ENCODE measurements at places on chromosomes 6 and 20.

DNA sequence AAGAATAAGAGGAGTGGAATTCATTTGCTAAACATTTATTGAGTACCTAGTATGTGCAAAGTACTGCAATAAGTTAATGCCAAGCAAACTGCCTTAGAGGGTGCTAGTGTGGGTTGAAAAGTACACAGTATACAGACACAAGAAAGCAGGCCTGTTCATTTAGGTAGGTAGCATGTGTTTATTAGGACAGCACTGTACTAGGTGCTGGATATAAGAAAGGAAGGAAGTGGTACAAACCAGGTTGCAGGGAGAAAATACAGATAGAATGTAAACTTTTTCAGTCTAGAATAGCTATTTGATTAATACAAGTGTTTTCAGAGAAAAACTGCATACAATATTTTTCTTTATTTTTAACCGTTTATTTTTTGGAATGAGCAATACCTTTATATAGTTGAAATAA, 68.1 kb downstream of the PHF20 start:
- no peak for DNase-seq

GRCh38 chr6:142952614-142953013, 7.6 kb upstream of the HIVEP2 start:
- DNase-seq, result no peak

DNA sequence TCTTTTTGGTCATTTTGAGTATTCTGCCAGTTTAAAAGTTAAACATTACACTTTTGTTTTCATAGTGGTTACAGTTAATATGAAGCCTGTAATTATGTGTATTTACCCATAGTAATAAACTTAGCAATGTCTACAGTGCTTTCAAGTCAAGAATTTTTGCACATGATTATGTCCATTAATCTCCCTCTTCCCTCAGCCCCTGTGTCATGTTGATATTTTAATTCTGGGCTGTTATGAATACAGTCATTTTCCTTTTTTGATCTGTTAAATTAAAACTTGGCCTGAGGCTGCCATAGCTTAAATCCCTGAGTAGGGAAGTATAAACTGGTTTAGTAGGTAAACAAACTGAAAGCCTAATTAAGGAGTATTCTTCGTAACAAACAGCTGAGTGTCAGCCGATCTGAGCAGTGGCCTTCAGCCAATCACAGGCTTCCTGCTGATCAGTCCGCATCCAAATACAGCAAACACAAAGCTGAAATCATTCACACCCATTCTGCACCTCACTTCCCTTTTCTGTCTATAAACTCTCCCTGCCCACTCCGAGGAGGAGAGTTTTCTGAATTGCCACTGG, 9.5 kb upstream of the SFT2D1 start:
- DNase-seq, result no peak

GRCh38 chr20:24722586-24722985, 226.5 kb upstream of the CST7 start:
- no peak for DNase-seq

DNA sequence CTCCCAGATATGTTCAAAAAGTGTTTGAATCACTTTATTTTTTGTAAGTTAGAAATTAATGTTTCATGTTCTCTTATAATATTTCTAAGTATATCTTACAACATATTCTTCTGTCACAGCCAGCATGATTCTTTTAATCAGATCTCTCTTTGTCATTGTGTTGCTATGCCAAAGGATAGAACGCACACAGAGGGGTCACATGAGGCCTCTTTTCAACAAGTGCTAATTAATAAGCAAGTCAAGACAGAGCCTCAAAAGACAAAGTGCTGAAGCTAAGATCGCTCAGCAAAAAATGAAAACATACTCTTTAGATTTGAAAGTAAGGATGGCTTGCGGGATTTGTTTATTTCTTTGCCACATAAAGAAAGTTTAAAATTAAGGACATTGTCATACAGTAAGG, 508.8 kb upstream of the PTCHD4 start:
- DNase-seq, result no peak

- no peak for DNase-seq
Observed at GRCh38 chr6:163695414-163695864, 280.9 kb downstream of the QKI start.

DNA sequence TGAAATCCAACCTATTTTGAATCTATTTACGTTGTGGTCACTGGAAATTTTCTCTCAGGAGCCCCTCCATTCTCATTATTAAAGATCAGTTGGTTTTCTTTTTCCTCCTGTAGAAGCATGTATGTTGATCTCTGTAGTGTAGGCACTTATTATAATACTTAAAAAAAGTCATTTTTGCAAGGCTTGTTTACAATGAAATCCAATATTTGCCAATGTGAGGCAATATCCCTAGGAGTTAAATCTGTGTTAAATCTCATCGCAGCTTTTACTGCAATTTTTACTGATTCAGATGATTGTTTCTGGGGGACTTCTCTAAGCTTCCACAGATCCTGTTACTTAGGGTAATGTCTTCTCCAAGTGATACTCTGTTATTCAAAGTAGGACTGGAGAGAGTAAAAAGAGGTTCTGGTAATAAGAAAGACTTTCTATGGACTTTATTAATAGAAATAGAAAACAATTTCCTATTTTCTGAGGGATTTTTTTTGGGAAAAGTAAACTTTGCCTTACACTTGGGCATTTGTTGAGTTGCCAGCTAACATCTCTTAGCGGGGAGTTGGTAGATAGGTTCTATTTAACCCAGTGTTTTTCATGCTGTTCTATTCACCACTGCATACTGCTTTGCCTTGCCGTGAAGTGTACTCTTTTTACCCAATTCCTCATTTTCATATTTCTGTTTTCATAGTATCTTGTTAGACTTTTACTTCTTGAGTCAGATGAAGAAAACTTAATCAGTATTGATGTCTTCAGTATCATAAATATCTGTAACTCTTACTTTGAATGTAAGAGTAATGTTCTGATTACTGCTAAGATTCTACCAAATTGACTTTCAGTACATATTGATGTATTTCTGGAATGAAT, 48.6 kb downstream of the CDKAL1 start:
- no peak for DNase-seq

GRCh38 chr6:159594106-159594749, 98.8 kb downstream of the SOD2 start:
- DNase-seq, result no peak

GRCh38 chr20:10708351-10709185, 34.8 kb upstream of the JAG1 start:
- DNase-seq, result no peak

GRCh38 chr6:11625302-11625701, 87.8 kb downstream of the TMEM170B start:
- no peak for DNase-seq

DNA sequence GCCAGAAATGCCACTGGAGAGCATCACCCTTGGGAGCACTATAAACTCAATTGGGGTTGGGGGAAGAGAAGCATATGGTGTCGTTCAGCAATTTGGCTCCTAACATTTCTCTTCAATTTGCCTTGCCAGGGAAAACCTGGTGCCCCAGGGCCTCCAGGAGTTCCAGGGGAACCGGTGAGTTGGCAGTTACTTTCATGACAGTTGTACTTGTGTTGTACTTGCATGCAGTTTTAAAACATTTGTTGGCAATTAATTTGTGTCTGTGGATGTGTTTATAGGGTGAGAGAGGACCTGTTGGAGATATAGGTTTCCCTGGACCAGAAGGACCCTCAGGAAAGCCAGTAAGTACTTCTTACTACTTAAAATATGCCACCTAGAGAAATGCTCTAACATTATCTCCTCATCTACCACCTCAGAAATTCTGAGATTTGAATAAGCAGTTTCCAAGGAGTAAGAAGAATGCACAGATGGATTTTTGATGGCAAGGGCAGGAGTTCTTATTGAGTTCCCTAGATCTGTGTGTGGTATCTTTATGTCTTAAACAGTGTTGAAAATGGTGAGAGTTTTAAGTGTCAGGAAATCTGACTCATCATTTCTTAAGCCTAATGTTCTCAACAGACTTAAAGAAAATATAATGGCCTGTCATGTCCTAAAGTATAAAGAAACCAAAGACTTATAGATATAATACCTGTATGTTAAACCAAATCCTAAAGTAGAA, 122.5 kb downstream of the COL9A1 start:
- no peak for DNase-seq

DNA sequence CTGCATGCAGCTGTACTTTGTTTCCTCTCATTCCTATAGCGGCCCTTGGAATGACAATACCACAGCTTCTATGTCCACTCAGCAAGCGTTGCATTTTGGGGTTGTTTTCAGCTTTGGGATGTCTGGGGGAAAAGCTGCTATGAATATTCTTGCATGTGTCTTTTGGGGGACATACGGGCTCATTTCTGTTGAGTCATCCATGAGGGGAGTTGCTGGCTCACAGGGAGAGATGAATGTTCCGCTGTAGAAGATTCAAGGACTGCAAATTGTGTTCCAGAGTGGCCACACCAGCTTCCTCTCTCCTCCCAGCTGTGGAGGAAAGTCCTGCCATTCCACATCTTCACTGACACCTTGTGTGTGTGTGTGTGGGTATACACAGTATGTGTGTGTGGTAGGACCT, 43.3 kb downstream of the TGM2 start:
- DNase-seq, result no peak

- no peak for DNase-seq
Observed at GRCh38 chr6:142854589-142855488, 90.1 kb downstream of the HIVEP2 start.

GRCh38 chr20:11851646-11852045, 66.0 kb upstream of the BTBD3 start:
- no peak for DNase-seq

GRCh38 chr20:40638414-40638813, 50.6 kb downstream of the MAFB start:
- no peak for DNase-seq

DNA sequence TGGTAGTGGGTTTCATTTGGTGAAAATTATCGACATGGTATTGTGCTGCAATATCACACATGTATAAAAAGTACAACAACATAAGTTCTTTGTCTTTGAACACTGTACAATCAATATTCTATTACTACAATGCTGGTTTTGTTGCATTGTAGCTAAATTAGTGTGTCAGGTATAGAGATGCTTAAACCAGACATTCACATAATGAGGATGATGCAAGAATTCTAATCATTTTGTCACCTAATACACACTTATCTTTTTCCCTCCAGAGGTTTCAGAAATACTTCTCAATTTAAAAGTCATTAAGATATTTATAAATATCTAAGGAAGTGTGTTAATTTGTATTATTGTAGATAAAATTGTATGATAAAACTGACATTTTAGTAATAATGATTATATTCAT, 174.8 kb upstream of the MAN1A1 start:
- DNase-seq, result no peak

- no peak for DNase-seq
Observed at GRCh38 chr6:9527679-9528286, 887.1 kb downstream of the TFAP2A start.

DNA sequence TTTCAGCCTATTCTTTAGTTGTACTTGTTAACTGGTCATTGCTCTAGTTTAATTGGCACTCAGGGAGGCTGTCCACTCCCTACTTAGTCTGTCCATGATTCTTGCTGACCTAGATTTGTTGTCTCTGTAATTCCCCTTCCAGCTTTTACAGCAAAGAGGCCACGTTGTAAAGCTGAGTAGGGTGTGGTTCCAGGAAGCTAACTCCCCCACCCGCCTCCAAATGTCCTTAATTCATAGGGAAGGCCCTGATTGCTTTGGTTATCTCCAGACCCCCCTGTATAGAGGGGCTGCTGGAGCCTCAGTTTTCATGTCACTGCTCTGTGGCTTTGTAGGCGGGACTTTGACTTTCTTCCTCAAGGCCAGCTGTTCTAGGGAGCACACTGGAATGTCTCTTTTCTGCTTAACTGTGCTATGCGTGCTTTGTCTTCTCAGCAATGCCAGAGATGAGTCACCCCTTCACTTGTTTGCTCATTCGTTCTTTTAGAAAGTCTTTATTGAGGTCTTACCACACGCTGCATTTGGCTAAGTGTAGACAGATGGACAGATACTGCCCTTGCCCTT, 175.1 kb upstream of the JAG1 start:
- DNase-seq, result no peak

DNA sequence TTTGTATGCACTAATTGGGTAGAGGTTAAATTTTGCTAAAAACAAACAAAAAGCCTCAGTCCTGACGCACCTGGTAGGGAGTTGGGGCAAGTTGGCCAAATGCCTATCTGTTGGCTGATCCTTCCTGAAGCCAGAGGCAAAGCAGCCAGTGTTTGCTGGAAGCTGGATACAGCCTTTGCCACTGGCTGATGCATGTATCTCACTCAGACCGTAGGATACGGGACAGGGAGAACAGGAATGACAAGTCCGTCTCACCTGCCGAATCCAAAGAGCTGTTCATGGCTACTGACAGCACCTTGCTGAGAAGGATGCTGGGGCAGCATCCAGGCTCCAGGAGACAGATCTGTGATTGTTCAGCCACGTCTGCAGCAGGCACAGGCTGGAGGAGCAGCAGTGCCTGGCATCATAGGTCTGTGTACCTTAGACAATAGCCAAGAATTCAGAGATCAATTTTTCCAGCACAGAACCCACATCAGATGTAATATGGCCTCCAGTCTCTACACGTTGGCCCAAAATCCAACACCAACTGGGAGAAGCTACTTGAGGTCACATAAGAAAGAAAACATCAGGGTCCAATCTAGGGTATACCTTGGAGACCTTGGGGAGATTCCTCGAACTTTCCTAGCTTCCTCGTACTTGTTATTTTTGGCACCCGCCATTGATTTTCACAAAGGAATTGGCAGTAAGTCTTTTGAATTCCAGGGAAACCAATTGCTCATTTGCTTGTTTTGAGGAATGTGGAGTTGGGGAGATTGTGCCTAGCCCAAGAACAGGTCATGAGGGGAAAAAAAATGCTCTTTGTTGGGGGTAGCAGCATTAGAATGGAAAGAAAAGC, 108.5 kb upstream of the ARMC2 start:
- no peak for DNase-seq

- no peak for DNase-seq
Observed at GRCh38 chr20:9244811-9245210, 175.9 kb downstream of the PLCB4 start.

GRCh38 chr6:35178012-35178411, 35.7 kb upstream of the SCUBE3 start:
- no peak for DNase-seq

GRCh38 chr20:31606804-31607639, 1.9 kb downstream of the ID1 start:
- no peak for DNase-seq

GRCh38 chr6:36716476-36717093, 19.0 kb downstream of the RAB44 start:
- no peak for DNase-seq
